Suppressor macrophage (primary cell): ENCODE measurements at places on chromosomes 2 and 18.

DNA sequence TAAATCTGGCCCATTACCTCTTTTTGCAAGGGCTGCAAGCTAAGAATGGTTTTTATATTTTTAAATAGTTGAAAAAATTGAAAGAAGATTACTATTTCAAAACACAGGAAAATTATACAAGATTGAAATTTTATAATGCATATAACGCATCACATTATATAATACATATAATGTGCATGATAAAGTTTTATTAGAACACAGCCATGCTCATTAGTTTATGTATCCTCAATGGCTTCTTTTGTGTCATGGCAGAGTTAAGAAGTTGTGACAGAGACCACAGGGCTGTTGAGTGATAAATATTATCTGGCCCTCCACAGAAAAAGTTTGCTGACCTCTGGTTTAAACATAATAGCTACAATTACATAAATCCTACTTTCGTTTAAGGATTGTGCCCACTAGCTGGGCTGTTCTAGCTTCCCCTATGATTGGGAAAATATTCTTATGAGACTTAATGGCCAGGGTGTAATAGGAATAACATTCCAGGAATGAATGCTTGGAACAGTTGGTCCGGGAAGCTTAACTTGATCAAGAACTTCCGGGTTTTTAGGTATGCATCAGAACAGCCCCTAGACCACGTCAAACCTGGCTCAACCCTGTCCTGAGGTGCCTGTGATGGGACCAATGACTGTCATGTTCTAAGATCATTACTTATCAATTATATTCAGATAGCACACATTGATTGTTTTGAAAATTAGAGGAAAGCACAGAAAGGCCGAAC, 98.7 kb upstream of the LPIN2 start:
- no peak for DNase-seq

- no peak for DNase-seq
Observed at GRCh38 chr2:242038928-242039341, 169.4 kb downstream of the RTP5 start.

DNA sequence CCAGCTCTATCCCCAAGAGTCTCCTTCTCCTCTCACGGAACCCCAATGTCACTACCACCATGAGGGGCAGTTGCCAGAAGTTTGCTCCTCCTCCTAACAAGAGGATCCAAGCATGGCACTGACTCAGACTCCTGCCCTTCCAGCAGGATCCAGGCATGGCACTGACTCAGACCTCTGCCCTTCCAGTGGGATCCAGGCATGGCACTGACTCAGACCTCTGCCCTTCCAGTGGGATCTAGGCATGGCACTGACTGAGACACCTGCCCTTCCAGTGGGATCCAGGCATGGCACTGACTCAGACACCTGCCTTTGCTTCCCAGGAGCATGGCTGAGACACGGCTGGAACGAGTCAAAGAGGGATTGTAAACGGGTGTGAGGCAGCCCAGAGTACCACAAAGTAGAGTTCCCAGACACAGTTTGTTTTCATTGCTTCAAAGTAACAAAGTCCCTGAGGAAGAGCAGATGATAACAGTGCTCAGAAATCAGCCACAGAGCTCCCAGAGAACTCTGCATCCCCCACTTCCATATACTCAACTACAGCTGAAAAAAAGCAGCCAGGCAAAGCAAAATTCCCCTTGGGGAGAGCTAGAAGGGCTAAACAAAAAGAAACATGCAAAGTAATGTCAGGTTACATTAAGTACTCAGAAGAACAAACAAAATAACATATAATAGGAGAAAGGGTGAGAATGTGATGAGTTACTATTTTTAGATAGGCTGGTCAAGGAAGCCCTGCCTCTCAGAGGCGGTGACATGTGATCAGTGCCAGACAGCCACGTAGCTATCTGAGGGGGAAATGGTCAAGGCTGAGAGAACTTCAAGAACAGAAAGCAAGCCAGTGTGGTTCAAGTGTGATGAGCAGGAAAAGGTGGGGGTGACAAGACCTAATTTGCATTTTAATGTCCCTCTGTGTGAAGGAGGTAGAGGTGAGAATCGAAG, 3.0 kb downstream of the BUB1 start:
- peak; percentile 49 for DNase-seq

DNA sequence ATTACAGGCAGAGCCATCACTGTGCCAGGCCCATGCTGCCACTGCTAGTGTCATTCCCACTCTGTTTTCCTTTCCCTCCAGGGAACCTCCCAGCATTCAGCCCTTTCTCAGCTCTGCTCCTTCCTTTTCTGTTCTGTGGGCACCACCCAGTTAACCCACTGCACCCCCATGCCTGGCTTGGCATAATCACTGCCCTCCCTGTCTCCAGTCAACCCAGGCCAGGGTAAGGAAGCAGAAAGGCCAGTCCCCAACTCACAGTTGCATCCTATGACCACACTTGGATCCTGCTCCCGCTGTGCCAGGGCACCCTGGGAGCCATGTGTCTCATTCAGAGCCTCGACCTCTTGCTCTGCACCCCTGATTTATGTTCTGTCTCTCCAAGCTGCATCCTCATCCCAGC, 32.2 kb downstream of the DPYSL5 start:
- no peak for DNase-seq

DNA sequence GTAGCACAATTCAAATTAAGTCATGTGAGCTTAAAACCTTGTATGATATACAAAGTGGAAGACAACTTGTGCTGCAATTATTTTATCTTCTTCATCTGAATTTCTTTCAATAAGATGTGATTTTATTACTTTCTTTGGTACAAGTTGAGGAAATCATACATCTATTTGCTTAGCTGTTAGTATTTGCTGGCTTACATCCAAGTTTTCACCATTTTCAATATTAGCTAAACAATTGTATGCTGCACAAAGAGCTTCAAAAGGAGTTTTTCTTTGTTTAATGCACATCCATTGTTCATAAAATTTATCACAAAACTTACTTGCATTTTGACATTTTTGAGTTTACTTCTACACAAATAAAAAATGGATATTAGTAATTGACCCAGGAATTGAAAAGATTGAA, 40.9 kb downstream of the SCN9A start:
- DNase-seq = no peak

- DNase-seq = no peak
Observed at GRCh38 chr2:20516646-20517341, 69.9 kb downstream of the RHOB start.

GRCh38 chr2:27809761-27810241, 38.3 kb downstream of the MRPL33 start:
- DNase-seq = peak; percentile 17

DNA sequence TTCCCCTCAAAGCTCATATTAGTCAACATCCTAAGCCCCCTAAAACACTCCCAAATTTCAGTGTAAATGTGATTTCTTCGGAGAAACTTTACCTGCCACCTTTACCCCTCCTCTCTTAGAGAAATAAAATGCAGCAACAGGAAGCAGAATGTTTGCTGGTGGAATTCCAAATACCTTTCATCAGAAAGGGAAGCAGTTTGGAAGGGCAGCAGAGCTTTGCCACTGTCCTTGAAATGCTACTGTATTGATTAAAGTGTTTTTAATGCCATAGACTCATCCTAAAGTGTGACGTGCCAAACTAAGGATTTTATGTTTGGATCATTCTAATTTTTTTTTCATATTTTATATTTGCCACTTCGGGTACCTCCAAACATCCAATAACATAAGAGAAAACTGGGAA, 480.1 kb downstream of the NRXN1 start:
- DNase-seq = no peak

DNA sequence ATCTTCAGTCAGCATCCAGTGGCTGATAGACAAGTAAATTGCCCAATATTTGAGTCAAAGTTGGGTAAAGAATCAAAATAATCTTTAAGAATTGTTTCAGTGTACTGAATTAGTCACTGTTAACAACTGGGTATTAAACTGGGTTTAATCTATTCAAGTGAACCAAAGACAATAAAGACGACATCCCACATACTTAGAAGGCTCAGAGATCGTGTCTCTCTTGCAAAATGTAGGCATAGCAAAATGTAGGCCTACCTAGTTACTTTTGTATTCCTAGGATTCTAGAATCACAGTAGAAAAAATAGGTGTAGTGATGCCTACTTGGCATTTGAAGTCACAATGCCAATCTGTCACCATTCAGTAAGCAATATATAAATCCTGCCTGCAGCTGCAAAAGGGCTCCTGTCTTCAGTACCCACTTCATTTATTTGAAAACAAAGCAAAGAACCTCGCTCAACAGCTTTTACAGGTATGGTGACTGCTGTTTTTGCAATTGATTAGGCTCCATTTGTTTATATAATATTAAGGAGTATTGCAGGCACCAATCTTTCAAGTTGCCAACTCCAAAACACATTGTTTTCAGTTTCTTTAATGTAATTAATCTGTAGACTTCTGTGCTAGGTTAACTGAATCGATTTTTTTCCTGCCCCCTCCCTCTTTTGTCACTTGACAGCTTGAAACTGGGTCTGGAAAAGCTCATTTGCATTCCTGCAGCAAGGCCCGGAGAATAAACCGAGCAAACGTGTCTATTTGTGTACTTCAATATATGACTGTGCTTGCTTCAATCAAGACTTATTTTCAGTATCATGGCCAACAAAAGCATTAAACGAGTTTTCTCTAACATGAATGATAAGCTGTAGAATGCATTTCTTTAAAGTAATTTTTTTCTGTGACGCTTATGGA, 1074.9 kb downstream of the TDRD15 start:
- DNase-seq = no peak

DNA sequence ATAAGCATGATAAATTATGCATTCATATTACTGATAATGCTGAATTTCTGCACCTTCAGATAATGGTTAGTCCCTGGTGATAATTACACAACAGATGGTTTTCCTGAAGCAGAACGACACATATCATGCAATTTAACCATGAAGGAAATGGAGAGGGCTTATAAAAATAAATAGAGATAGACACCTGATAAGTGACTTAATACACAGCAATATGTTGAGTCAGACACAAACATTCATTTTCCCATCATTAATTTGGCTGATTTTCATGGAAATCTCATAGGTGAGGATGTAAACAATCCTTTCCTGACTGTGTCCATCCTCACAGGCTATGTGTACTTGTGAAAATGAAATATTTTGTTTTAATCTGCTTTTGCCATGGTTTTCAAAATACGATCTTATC, 36.9 kb upstream of the DSEL start:
- no peak for DNase-seq

GRCh38 chr2:219277703-219278654, 1.2 kb upstream of the DNAJB2 start:
- DNase-seq = peak; percentile 82

GRCh38 chr2:102015399-102015798, 23.6 kb downstream of the IL1R2 start:
- no peak for DNase-seq

GRCh38 chr2:215528555-215528954, 92.7 kb upstream of the FN1 start:
- no peak for DNase-seq

- DNase-seq = no peak
Observed at GRCh38 chr2:63268946-63269345, 218.3 kb downstream of the OTX1 start.

- peak; percentile 97 for DNase-seq
Observed at GRCh38 chr2:37829202-37829601, 95.9 kb upstream of the RMDN2 start.

- no peak for DNase-seq
Observed at GRCh38 chr2:23053601-23054000, 331.4 kb upstream of the KLHL29 start.
